Activated CD4-positive, alpha-beta T cell treated with anti-CD3 and anti-CD28 coated beads, Interleukin-2, amount 10 ng/mL, durations not matched to agents 24 days and 14 days (primary cell): ENCODE measurements at places on chromosomes 13 and 19. TPM values are rescaled to one million over a fixed set of nuclear protein-coding genes. Genes with fewer than 3 reads are reported as not detected.

The C1QTNF9B gene
- not detected in 2 replicates for total RNA-seq

The THSD1 gene
- 0.14 and 0.21 TPM in 2 replicates for total RNA-seq

The TTYH1 gene
- 0.21 and 0.78 TPM in 2 replicates for total RNA-seq

- DNase-seq: no peak
Observed at GRCh38 chr13:40878823-40879222, 89.4 kb downstream of the SLC25A15 start.

DNA sequence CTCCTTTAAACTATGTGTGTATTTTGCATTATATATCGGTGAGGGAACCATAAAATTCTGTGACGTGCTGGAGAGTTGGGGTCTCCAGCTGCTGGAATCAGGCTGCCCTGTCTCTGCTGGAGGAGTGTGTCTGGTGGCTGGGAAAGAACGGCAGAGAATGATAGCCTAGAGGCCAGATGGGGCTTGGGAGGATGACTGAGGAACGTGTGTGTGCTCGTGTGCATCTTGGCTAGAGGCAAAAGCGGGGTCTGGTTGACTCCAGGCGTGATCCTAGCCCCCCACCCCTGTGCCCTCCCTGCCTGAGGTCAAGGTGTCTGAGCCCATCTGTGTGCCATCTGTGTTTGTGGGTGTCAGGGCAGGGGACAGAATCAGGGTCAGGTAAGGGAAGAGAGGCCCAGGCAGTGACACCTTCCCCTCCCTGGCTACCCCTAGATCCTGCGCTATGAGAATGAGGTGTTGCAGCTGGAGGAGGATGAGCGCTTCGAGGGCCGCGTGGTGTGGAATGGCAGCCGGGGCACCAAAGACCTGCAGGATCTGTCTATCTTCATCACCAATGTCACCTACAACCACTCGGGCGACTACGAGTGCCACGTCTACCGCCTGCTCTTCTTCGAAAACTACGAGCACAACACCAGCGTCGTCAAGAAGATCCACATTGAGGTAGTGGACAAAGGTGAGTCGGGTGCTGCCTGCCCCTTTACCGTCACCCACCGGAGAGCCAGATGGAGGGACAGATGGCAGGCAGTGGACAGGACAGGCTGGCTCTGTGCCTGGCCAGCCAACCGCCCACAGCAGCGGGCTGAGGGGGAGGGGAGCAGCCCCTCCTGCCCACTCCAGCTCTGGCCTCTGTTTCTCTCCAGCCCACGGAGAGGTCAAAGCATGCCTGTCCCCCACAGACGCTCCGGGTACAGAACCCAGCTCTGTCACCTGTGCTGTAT lies 3.1 kb downstream of the SCN1B start:
- DNase-seq: no peak

The KCNN4 gene
- 165 and 172 TPM in 2 replicates for total RNA-seq

- DNase-seq: no peak
Observed at GRCh38 chr19:43778651-43779050, 2.1 kb downstream of the KCNN4 start.

- DNase-seq: peak; percentile 64
Observed at GRCh38 chr13:52862358-52863206, 14.1 kb upstream of the PCDH8 start.

DNA sequence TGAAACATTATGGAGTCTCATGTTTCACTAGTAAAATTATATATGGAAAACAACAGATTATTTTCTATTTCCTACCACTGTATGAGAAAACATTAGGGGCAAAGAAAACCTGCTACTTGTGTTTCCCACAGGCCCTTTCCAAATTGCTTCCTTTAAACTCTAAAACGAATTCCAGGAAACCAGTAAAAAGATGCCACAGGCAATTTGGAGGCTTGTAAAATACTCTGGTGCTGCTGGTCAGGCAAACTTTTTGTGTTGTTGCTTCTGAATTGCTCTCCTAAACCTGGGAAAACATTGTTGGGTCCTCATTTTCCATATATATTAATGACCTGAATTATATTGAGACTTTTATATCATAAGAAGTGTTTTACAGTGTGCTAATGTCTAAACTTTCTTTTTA lies 141.5 kb downstream of the TDRD3 start:
- DNase-seq: no peak

The FFAR1 gene
- total RNA-seq: 0.12 and 0.14 TPM in 2 replicates
